Psoas muscle (tissue), 8 donors: ENCODE measurements at places on chromosomes 7 and 10. TPM values are rescaled to one million over a fixed set of nuclear protein-coding genes. Genes with fewer than 3 reads are reported as not detected.

The FAM25A gene
- not detected for total RNA-seq

The PSMC2 gene
- total RNA-seq: 190 TPM

The AS3MT gene
- total RNA-seq: 2.2 TPM

- no peaks in the 10 kb centered on the region for H3K36me3 ChIP-seq
- peaks cover 20% of the 10 kb centered on the region for H3K4me1 ChIP-seq
- DNase-seq: peak; percentile 91
- H3K27me3 ChIP-seq: no peaks in the 10 kb centered on the region
Observed at GRCh38 chr10:131997366-131998049, 15.8 kb upstream of the BNIP3 start.

GRCh38 chr7:44617225-44617890 is 10.9 kb downstream of the OGDH start:
- H3K27me3 ChIP-seq: no peaks in the 10 kb centered on the region
- DNase-seq: no peak
- peak overlapping the region; percentile 75 for H3K27ac ChIP-seq
- peaks cover 69% of the 10 kb centered on the region for H3K4me1 ChIP-seq

- H3K4me1 ChIP-seq: no peaks in the 10 kb centered on the region
- H3K4me3 ChIP-seq: no peak overlapping the region
- H3K27me3 ChIP-seq: no peaks in the 10 kb centered on the region
- peaks cover 22% of the 10 kb centered on the region for H3K36me3 ChIP-seq
Observed at GRCh38 chr10:27188897-27189296, 33.7 kb downstream of the MASTL start.

- no peak for DNase-seq
- H3K4me3 ChIP-seq: no peak overlapping the region
- peaks cover 1% of the 10 kb centered on the region for H3K27me3 ChIP-seq
- peaks cover 4% of the 10 kb centered on the region for H3K36me3 ChIP-seq
- H3K27ac ChIP-seq: no peak overlapping the region
Observed at GRCh38 chr7:157136372-157136771, 2.4 kb upstream of the UBE3C start.

DNA sequence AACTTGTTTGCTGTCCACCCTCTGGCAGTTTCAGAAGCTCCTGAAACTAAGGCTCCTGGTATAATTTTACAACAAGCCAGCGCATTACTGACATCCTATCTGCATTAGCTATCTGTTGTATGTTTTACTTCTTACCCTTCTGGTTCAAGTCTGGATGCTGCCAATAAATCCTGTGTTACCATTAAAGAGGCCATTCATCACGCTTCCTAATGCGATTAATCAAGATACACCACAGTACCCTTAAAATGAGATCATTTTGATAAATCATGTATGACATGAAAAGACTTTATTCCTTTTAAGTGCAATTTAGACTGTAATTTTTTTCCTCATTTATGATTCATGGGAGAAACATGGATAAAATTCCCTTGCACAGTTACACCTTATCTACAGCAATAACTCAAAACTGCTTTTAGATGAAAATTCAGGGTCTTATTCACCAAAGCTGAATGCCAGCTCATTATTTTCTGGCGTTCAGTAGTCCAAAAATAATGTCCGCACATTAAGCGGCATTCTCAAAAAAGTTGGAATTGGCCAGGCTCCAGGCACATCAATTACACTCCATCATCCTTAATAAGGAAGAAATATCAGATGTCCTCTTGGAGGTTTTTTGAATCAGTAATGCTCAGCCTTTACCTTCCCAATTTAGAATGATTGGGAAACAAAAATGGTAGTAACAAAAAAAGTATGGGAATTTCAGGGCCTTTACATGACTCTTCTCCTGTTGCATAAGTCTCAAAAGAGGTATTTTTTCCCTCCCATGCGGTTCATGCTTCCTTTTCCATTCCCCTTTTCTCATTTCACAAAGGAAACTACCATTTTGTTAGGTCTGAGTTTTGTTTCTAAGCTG is 878.5 kb downstream of the LRMDA start:
- H3K27me3 ChIP-seq: no peaks in the 10 kb centered on the region
- no peak for DNase-seq
- H3K4me3 ChIP-seq: no peak overlapping the region
- no peak overlapping the region for H3K27ac ChIP-seq
- no peaks in the 10 kb centered on the region for H3K4me1 ChIP-seq
- H3K36me3 ChIP-seq: no peaks in the 10 kb centered on the region

- no peak overlapping the region for H3K4me3 ChIP-seq
- no peaks in the 10 kb centered on the region for H3K27me3 ChIP-seq
- DNase-seq: no peak
- peaks cover 9% of the 10 kb centered on the region for H3K4me1 ChIP-seq
Observed at GRCh38 chr7:102040569-102040968, 223.1 kb downstream of the CUX1 start.

GRCh38 chr7:40623863-40624262 is 489.1 kb downstream of the SUGCT start:
- no peak overlapping the region for H3K27ac ChIP-seq
- no peaks in the 10 kb centered on the region for H3K36me3 ChIP-seq
- DNase-seq: no peak
- H3K27me3 ChIP-seq: no peaks in the 10 kb centered on the region
- no peaks in the 10 kb centered on the region for H3K4me1 ChIP-seq
- H3K4me3 ChIP-seq: no peak overlapping the region

DNA sequence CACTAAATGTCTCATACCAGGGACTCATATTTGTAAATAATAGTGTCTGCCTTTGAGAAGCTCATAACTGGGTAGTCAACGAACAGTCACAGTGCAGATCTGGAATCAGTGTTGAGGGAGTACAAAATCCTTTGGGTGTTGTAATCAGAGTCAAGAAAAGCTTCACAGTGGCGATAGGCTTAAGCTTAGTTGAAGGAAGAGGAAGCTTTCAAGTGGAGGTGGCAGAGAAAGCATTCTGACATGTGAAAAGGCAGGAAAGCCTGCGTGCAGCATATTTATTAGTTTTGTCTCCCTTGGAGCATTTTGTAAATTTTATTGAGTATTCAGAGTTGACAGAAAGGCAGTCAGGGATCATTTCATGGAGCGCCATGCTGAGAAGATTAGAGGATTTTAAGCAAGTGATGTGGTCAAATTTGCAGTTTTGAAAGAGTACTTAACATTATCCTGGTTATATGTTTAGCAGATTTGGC is 104.9 kb downstream of the ADK start:
- no peak overlapping the region for H3K27ac ChIP-seq
- H3K27me3 ChIP-seq: no peaks in the 10 kb centered on the region
- DNase-seq: no peak
- no peak overlapping the region for H3K4me3 ChIP-seq
- no peaks in the 10 kb centered on the region for H3K4me1 ChIP-seq

GRCh38 chr10:120667276-120667675 is 183.9 kb upstream of the WDR11 start:
- DNase-seq: no peak
- H3K4me3 ChIP-seq: no peak overlapping the region
- no peaks in the 10 kb centered on the region for H3K36me3 ChIP-seq
- H3K27ac ChIP-seq: no peak overlapping the region
- no peaks in the 10 kb centered on the region for H3K4me1 ChIP-seq

DNA sequence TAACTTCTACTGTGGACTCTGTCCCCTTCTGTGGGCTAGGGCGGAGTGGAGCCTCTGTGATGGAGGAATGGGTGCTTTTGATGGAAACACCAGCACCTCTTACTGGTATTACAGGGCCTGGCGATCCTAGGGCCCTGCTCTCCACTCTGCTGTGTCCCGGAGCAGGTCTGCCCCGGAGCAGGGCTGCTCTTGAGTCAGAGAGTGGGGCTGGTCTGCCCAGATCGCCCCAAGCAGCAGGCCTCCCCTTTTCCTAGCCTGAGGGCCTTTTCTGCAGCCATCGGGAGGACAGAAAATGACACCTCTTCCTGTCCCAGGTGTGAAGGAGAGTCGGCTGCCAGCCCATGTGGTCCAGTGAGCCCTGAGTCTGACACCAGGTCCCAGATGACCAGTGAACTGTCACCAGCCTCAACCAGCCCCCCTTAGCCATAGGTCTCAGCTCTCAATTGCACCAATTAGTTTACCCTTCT is 1.4 kb downstream of the ZNF282 start:
- no peak for DNase-seq
- peaks cover 10% of the 10 kb centered on the region for H3K4me1 ChIP-seq
- H3K27ac ChIP-seq: peak overlapping the region; percentile 95
- peaks cover 37% of the 10 kb centered on the region for H3K36me3 ChIP-seq

- peaks cover 21% of the 10 kb centered on the region for H3K4me1 ChIP-seq
- no peak overlapping the region for H3K4me3 ChIP-seq
- H3K27me3 ChIP-seq: no peaks in the 10 kb centered on the region
- H3K36me3 ChIP-seq: no peaks in the 10 kb centered on the region
Observed at GRCh38 chr10:3848005-3848774, 63.2 kb upstream of the KLF6 start.
